Hippocampal formation (tissue), 2 donors: ENCODE measurements at places on chromosomes 3 and 15.

DNA sequence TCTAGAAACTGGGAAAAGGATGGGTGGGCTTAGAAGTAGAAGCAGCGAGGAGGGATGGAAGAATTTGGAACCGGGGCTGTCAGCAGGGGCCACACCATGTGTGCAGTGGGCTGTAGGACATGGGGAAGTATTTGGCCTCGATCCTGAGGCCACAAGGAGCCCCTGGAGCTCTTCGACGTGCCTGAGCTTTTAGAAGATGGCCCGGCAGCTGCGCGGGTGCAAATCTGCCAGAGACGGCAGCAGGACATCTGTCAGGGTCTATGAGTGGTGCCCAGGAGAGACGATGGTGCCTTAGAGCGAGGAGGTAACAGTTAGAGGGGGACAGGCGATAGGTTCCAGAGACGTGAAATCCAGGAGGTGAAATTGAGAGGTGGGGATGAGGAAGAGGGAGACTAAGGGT is 321.1 kb downstream of the UACA start:
- DNase-seq, result no peak

GRCh38 chr15:39180030-39180429 is 400.8 kb upstream of the THBS1 start:
- DNase-seq, result no peak

GRCh38 chr3:15553749-15554148 is 32.2 kb upstream of the COLQ start:
- no peak for DNase-seq

- DNase-seq, result no peak
These were observed 244.0 kb upstream of the THBS1 start for GRCh38 chr15:39336926-39337325.

- no peak for DNase-seq
These were observed 18.7 kb upstream of the ZXDC start for GRCh38 chr3:126494204-126494969.

DNA sequence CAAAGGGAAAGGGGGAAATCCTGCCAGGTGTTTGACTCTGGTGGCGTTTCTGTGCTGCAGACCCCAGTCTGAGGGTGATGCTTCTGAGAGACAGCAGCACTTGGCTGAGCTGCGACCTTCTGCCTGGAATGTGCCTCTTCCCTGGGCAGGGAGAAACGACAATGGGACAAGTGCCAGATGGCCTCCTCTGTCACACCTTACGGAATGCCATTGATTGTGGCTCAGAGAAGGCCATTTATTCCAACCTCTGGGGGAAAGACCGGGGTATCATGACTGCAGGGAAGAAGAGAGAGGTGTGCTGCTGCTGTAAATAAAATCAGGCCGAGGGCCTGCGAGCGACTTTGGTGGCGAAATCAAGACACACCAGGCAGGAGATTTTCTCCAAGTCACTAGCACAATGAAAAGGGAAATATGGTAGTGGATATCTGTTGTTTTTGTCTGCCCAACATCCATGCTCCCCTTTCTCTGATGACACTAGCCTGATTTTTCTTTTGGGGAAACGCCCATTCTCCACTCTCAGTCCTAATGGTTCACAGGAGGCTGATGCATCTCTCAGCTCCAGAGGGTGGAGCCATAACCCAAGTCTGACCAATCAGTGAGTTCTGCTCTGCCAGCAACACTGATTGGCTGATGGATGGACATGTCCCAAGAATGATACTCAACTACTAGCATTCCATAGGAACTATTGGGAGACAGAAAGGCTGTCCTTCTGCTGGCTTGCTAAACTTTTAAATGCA is 336.1 kb downstream of the FOXP1 start:
- no peak for DNase-seq

DNA sequence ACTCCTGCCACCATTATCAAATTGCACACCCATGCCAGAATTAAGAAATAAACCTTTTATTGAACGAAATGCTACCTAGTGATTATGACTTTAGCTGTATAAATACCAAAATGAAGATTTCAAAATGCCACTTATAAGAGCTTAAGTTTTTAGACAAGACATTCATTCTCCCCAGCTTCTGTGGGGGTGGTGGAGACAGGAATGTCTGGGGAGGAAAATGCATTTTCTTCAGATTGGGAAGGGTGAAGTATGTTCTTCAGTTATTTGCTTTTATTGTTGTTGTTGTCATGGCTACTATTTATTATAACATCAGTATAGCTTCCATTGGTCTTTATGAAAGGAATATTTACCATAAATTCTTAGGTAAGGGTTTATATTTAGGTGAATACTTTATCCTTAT is 132.7 kb upstream of the GMNC start:
- no peak for DNase-seq

GRCh38 chr3:169744366-169745054 is 20.4 kb downstream of the TERC start:
- DNase-seq, result no peak

GRCh38 chr3:57956119-57956832 is 51.9 kb upstream of the FLNB start:
- DNase-seq, result no peak

DNA sequence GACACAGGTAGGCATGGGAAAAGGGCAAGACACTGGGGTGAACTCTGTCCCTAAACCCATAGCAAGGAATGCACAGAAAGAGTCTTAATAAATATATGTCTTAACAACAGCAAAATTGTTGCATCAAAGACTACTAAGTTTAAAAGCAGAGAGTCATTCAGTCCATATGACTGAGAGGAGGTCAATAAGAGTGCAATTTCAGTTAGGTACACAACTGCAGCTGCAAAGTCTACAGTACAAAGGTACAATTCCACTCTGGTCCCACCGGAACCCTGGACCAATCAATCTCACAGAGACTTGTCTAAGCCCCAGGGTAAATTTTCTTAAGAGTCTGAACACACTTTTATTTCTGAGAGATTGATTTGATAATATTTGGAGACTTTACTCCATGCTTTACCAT is 6.9 kb downstream of the CP start:
- DNase-seq, result no peak
